HuH-7 (cell line): ENCODE measurements at places on chromosomes 2 and 18.
A peak's percentile ranks its signal among the peaks of the same experiment; 100 is the strongest.

- peak; percentile 14 for DNase-seq
Observed at GRCh38 chr2:48145845-48146452, 239.7 kb upstream of the FBXO11 start.

- DNase-seq: no peak
Observed at GRCh38 chr2:181306785-181307184, 150.4 kb upstream of the ITGA4 start.

DNA sequence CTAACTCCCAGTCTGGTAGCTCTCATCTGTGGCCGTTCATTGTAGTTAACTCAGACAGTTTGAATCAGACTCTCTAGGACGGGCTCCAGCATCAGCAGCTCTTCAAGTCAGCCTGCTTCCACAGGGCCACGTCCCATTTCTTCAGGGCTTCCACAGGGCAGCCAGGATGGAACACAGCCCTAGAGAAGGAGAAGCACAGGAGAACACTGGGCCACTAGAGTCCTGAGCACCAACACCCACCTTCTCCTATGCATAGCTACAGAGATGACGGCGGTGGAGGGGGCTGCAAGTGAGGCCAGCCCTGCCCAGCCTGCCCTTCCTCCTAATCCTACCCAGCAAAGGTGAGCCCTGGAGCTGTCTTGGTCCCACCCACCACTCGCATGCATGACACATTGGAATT, 10.2 kb upstream of the TEX261 start:
- no peak for DNase-seq

GRCh38 chr2:101265893-101266499, 13.3 kb downstream of the CNOT11 start:
- DNase-seq: no peak

- no peak for DNase-seq
Observed at GRCh38 chr2:181465676-181466375, 8.6 kb downstream of the ITGA4 start.

- no peak for DNase-seq
Observed at GRCh38 chr18:44589693-44590355, 90.9 kb upstream of the SETBP1 start.

GRCh38 chr2:9141091-9141667, 65.4 kb upstream of the ASAP2 start:
- DNase-seq: no peak

DNA sequence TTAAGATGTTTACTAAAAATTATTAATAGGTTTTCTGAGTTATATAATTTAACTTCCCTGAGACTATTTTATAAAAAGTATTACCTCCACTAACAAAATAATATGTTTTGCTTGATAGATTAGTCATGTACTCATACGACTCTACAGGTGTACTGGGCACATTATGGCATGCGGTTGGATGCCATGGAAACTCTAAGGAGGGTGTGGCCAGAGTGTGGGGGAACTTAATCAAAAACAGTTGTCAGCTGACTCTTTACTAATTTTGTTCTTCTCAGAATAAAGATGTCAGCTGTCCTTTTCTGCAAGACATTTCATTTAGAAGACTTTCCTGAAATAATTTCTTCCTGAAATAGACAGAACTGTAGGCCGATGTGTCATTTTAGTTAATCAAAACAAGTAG, 228.3 kb upstream of the SIX3 start:
- DNase-seq: no peak

DNA sequence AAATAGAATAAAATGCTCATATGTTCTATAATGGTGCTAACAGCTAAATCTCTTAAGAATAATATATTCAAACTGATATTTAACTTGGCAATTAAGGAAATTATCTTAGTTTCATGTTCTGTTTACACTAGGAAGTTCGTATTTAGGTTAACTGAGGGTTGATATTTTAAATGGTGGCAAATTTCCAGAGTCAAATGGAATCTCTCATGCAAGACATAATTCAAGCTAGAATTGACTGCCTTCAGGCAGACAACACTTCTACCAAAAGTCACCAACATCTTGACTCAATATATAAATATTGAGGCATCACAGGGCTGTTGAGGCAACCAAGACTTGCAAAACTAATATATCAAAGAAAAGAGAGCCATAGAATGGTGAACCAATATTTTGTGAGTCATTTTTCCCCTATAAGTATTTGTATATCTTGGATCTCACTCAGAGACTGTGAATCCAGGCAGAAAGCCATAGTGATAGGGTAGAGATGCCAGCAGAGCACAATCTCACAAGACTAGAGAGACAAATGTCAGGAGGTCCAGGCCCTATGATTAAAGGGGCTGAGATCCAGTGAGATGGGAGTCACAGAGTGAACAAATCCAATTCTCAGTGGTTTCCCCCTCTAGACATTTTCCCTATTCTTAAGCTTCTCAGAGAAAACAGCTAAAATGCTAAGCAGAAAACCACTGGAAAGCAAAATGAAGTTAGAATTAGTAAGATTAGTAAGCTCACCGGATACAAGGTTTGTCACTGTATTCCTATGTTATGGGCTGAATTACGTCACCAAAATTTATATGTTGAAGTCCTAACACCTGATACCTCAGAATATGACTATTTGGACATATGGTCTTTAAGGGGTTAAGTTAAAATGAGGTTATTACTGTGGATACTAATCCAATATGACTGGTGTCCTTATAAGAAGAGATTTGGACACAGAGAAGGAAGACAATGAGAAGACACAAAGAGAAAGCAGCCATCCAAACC, 358.2 kb upstream of the UBE2E3 start:
- DNase-seq: no peak

GRCh38 chr2:138829326-138829919, 49.2 kb upstream of the NXPH2 start:
- DNase-seq: peak; percentile 45

- no peak for DNase-seq
Observed at GRCh38 chr2:145874466-145874865, 1354.5 kb upstream of the ZEB2 start.

- DNase-seq: peak; percentile 56
Observed at GRCh38 chr2:65320042-65320725, 92.6 kb downstream of the ACTR2 start.

GRCh38 chr2:17578466-17578928, 38.0 kb downstream of the VSNL1 start:
- DNase-seq: no peak

GRCh38 chr2:142270291-142270690, 139.5 kb upstream of the LRP1B start:
- no peak for DNase-seq

- no peak for DNase-seq
Observed at GRCh38 chr2:30269771-30270145, 38.4 kb downstream of the LBH start.

DNA sequence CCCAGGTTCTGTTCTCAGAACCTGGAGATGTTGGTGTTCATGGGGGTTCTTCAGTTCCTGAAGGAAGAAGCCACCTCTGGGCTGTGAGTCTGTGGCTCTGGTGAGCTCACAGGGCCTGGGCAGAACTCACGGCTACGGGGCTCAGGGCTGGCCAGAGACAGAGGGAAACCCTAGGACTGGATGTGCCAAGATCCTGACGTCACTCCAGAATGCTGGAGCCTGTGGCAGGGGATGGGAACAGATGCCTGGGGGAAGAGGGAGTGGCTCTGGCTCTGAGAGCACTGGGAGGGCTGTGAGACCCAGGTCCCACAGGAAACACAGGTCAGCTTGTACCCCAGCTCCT, at the start of gene OTOF:
TSS of gene OTOF (minus strand) at position 214 of the 343 bp plus-strand sequence.
- no peak for DNase-seq

- no peak for DNase-seq
Observed at GRCh38 chr2:236133410-236134012, 34.7 kb downstream of the GBX2 start.

DNA sequence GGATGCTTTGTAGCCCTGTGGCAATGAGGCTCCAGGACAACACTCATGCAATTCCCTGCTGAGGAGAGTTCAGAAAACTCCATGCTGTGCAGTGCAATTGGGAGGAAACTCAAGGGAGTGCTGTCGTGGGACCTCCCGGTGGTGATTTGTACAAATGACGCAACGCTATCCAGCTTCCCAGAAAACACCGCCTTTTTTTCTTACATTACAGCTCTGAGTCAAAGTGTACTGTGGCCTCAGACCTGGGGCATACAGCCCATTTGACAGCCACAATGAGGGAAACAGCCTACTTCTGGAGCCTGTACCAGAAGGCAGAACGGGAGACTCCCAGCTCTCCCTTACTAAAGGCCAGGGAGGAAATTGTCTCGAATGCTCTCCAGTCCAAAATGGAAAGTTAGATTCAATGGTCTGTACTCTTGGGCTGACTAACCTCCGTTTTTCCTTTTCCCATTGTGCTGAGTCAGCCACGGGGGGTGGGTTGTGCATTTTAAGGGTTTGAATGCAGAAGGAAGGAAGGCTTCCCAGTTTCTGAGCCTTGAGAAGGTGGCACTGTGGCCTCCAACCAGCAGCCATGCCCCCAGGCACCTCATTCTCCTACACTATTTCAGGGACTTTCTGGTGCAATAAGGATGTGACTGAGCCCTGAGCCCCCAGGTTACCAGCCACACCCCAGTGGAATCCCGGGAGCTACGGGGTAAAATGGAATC, 16.4 kb upstream of the CYP1B1 start:
- peak; percentile 63 for DNase-seq

DNA sequence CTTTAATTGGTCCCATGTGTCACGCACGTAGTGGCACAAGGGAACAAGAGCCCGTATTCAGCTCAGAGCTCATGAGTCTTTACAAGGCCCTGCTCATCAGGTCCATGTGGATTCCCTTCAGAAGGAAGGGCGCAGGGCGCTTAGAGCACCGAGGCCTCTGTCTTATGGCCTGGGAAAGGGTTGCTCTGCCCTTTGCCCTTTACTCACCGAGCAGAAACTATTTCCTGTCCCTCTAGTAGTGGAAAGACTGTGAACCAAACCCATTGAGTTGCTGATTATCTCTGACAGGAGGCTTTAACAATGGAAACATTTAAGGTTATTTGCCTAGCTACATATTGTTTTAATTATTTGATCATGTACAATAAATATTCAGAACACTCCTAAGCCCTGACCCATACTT, 102.0 kb upstream of the ACAA2 start:
- no peak for DNase-seq

- peak; percentile 79 for DNase-seq
Observed at GRCh38 chr18:12744103-12744502, 41.3 kb downstream of the PSMG2 start.

DNA sequence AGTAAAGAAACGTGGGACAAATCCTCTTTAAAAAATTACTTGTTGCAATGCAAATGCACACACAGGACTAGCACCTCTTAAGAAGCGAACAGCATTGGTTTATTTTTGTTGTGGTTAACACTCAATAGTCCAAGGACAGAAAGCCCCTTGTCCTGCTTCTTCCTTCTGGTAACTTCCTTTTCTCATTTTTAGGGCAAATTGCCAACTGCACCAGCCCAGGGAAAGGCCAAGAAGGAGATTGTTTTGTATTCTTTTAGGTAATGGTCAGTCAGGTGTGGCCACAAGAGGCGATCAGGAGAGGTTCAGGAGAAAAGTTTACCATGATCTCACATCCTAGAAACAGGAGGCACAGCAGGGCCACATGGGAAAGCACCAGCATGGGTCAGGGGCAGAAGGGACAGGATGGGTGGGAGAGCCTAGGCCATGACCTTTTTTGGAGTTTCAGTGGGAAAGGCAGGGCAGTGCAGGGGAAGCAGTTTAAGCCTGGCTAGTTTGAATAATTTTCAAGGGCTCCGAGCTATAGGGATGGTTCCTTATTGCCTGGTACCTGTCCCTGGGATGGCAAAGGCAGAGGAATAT, 73.0 kb downstream of the CHRNA1 start:
- no peak for DNase-seq

DNA sequence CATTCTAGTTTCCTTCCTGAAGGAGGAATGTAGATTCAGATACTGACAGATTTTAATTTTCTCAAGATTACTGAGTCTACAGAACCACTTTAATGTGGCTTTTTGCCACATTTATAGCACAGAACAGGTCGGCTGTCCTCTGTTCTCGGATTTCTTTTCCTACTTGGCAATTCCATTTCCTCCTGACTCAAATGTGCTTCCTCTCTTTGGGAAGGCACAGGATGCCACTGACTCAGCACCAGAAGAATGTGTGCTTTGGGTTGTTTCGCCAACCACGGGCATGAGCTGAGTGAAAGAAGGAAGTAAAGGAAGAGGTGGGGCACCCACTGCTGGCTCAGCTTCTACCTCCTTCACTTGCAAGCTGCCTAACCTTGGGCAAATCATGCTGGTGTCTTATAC, 970.6 kb upstream of the ACVR2A start:
- DNase-seq: no peak

DNA sequence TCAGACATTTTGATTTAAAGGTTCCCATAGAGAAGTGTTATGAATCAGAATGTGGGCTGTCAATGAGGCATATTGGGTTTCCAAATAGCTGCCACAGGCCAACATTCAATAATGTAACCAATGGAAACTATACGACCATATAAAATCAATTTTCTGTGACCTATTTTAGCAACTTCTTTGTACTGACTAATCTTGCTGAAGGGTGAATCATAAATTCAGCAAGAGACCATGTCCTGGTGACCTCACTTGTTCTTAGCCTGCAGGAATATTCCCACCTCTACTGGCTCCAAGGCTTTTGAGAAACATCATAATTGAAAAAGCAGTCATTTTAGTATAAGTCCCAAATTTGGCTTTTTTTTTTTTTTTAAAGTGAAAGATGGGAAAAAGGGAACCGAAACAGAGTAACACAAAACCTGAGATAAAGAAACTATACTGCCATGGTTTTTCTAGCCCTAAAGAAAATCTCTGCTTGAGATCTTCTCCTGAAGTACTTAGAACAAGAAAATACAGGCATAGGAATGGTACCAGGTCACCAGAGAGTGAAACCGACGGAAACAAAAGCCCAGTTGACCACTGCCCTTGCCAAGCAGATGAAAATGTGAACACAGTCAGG, 32.1 kb downstream of the PLEKHM3 start:
- no peak for DNase-seq

DNA sequence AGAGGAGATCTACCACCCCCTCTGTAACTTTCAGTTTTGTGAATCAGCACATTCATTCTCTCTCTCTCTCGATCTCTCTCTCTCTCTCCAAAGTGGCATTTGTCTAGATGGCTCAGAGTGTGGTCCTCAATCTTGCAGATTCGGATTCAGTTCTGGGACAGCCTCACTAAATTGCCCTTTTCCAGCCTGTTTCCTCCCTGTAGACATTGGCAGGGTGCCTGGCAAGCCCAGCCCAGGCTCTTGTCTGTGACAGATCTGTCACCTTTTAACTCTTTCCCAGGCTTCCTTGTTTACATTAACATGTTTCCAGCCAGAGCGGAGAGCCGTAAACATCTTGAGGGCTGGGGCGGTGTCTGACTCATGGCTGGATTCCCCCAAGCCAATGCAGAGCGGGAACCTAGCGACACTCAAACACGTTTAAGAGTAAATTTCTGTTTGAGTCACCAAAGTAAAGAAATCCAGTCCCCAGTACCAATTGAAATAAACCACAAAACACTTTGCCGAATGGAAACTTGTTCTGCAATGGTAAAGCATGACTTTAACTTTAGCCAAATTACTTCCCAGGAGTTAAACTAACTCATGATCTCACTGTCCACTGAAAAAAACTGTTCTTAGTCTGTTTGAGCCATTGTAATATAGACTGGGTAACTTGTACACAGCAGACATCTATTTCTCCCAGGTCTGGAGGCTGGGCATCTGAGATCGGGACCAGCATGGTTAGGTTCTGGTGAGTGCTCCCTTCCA, 6.6 kb upstream of the CYP27C1 start:
- DNase-seq: peak; percentile 50
